Epithelial cell of prostate (primary cell): ENCODE measurements at places on chromosomes 2 and 18.
A peak's percentile ranks its signal among the peaks of the same experiment; 100 is the strongest.

GRCh38 chr2:41033127-41033526, 581.2 kb upstream of the SLC8A1 start:
- no peak for DNase-seq

DNA sequence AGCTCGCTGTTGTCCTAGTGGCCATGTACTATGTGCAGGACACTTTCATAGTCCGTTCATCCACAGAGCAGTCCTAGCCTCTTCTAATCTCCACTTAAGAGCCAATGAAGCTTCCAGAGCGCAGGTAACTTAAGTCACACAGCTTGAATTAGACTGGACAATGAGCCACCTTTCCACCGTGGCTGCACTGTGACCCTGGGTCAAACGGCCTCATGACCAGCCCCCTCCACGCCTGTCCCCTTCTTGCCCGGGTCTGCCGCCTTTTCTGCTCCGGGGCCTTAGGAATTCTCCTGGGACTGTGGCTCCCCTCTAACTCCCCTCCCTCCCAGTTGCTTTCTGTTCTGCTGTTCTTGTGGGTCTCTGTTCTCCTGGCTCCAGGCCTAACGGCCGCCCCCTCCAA, 8.4 kb upstream of the PRKCE start:
- DNase-seq, result no peak

- no peak for DNase-seq
Measured at GRCh38 chr2:65620524-65620923, 188.1 kb upstream of the SPRED2 start.

DNA sequence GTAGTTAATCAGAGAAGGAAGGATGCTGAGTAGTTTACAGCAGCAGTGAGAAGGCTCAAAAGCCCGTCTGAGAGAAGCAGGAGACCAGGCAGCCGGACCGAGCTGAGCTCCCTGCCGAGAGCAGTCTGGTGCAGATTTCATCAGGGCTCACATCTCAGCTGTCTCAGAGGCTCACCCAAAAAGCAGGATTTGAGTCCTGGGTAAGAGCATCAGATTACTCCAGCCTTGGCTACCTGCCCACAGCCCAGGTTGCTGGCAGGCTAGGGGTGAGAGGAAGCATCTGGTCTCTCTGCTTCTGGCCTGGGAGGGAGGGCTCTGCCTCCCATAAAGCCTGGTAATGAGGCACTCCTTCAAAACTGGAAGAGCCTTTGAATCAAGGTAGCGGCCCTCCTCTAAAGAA, 140.5 kb downstream of the ST6GAL2 start:
- DNase-seq, result no peak

GRCh38 chr2:235850289-235850688, 317.9 kb downstream of the GBX2 start:
- no peak for DNase-seq

DNA sequence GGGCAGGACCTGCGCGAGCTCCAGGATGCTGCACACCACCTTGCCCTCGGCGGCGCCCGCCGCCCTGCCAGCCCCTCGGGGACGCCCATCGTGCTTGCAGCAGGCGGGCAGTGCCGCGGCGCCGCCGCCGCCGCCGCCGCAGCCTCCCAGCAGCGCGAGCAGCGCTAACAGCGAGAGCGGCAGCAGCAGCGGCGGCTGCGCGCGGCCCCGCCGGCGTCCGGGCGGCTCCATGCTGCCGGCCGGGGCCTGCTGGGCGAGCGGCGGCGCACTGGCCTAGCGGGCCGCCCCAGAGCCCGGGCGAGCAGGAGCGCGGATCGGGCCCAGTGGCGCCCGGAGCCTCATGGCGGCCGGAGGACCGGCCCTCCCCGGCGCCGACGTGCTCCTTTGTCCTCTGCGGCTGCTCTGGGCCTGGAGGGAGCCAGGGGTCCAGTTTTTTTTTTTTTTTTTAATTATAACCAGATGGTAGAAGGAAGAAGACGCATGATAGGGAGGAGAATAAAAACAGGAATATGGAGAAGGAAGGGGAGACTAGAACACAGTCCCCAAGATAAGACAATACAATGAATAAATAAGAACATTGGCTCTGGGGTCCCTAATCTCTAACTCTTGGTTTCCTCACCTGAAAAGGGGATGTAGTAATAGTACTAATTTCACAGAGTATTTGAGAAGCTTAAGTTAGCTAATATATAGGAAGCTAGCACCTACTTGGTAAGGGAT, 17.1 kb upstream of the ANKRD62 start:
- DNase-seq, result no peak

DNA sequence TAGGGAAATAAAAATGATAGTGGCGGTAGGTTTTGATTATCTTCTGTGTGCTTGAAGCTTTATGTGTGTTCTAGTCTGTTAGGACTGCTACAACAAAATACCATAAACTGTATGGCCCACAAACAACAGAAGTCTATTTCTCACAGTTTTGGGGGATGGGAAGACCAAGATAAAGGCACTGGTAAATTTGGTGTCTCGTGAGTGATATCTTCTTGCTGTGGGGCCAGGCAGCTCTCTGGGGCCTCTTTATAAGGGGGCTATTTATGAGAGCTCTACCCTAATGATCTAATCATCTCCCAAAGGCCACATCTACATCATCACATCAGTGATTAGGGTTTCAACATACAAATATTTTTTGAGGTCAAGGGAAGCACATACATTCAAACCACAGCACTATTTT, 86.8 kb upstream of the SPHKAP start:
- no peak for DNase-seq

- no peak for DNase-seq
Measured at GRCh38 chr18:43866696-43867095, 589.4 kb upstream of the SYT4 start.

- no peak for DNase-seq
Measured at GRCh38 chr2:234611209-234611608, 114.3 kb upstream of the ARL4C start.

GRCh38 chr2:239194731-239195317, 206.0 kb downstream of the HDAC4 start:
- DNase-seq, result no peak

GRCh38 chr2:214322662-214323061, 88.2 kb upstream of the VWC2L start:
- no peak for DNase-seq

DNA sequence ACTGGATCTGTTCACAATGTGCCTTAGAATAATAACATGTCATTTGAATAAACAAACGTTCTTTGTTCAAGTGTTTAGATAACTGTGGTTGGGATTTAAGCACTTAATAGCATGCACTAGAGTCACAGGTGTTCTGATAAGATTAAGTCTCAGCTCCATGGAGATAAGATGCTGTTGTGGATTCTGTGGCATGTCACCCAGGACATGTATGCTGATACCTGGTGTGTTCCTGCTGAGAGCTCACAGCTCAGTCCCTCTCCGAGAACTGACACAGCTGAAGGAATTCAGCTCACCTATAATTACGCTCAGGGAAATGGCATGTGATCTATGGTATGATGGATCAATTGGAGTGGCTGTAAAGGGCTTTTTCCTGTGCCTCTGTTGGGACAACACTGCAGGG, 75.4 kb upstream of the ST6GAL2 start:
- no peak for DNase-seq

DNA sequence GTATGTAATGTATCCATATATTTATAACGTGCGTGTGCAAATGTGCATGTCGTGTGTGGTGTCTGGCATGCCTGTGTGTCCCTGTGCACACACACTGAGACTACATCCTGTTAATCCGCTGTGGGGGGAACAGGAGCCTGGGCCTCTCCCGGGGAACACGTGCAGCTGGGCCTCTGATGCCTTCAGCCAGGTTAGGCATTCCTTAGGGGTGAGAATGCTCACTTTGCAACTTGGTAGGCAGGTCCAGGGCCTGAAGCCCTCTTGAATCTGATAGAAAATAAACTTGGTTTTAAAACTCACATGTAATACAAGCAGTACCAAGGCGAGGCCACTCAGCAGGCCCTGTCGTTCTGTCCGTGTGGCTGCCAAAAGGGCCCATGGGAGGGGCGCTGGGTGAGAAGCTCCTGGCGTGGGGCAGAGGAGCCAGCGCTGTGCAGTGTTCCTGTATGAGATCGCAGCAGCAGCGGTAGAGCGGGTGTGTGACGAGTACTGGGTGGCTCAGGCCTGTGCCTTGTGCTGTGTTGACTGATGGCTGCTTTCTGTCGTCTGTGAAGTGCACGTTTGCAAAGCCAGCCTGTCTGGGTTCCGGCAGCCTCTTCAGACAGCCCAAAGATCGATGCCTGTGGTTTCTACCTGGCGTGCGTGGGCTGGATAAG, 16.2 kb downstream of the SALL3 start:
- no peak for DNase-seq

GRCh38 chr2:191314697-191315364, 69.6 kb downstream of the MYO1B start:
- no peak for DNase-seq

- DNase-seq, result no peak
Measured at GRCh38 chr2:226802573-226802972, 3.0 kb upstream of the IRS1 start.

GRCh38 chr2:39024833-39025232, 96.0 kb downstream of the SOS1 start:
- peak; percentile 68 for DNase-seq

DNA sequence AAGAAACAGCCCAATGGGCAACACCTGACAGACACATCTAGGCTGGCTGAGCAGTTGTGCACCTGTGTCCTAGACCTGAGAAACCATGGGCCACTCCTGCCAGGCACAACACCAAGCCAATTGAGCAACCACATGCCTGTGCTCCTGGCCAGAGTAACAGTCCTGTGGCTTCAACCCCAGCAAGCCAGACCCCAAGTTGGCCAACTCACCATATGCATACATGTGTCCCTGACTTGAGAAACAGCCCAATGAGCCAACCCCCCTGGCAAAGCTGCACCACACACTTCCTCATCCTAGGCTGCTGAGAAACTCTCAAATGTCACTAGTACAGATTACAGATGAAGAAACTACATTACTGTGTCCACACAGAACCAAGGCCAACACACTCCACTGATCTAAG, 36.6 kb downstream of the USP34 start:
- DNase-seq, result no peak

DNA sequence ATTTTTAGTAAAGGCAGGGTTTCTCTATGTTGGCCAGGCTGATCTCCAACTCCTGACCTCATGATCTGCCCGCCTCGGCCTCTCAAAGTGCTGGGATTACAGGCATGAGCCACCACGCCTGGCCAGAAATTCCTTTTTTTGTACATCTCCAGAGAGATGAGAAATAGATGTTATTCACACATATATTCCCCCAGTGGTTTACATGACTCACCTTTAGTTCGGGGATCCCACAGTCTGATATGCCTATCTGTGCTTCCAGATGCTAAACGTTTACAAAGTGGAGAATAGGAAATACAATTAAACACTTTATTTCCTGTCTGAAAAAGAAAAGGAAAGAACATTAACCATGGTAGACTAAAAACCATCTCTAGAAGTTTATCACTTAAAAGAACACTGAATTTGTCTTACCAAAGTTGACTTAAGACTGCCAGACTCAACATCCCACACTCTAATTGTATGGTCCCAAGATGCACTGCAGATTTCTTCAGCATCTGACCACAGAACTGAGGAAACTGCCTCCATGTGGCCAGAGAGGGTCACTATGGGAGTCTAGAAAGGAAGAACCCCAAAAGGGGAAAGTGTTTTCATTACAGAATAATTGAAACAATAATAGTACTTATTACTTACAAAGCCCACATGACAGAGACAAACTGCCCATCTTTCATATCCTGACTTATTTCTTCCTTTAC, 12.6 kb upstream of the ICA1L start:
- no peak for DNase-seq

DNA sequence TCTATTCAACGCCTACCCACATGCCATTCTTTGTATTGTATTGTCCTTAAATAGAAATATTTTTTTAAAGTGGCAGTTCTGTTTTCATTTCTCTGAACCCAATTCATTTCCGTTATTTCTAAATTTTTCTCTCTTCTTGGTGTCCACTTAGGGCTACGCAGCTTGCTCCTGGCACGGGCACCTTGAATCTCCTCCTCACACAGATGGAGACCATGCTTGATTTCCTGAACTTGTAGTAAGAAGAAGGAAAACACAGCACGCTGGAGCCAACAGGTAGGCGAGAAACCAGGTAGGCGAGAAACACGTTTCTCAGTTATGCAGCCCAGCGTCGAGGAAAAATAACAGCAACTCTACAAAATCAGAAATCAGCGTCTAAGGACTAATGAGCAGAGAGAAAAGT, 428.9 kb downstream of the STK39 start:
- no peak for DNase-seq

- DNase-seq, result no peak
Measured at GRCh38 chr2:212979799-212980198, 171.6 kb downstream of the IKZF2 start.

- no peak for DNase-seq
Measured at GRCh38 chr2:131093696-131094462, 619 bp upstream of the FAM168B start.

DNA sequence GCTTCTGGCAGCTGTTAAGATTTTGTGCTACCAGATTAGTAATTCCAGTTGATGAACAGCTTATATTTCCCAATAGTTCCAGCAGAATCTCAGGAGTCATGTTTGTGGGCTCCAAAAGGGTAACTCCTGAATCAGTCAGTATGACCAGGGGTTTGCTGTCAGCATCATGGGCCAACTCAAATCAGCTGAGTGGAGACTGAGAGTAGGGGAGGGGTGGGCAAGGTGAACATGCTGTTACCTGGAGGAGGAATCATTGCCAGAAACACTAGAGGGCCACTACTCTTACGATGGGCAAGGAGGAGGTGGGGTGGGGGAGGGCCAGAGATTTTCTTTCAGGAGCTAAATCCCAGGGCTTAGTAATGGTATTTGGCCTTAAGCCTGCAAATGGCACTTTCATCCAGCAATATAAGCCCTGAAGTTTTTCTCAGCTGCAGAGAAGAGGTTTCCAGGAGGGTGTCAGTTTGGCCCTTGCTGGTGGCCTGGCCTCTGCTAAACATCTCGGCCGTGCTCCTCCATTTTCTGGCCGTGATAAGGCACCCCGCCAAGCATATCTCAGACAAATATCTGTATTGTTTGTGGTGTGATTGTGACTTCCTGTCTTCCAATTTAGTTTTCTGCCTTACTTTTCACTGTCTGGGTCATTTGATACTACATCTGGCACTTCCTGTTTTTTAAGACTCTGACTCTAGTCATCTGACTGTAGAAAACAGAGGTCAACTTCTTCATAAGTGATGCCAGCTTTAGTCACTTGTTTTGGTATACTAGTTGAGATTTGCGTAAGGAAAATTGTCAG, 120.5 kb upstream of the CXCR4 start:
- peak; percentile 26 for DNase-seq

- peak; percentile 39 for DNase-seq
Measured at GRCh38 chr2:96977631-96978195, 8.7 kb downstream of the FAM178B start.

DNA sequence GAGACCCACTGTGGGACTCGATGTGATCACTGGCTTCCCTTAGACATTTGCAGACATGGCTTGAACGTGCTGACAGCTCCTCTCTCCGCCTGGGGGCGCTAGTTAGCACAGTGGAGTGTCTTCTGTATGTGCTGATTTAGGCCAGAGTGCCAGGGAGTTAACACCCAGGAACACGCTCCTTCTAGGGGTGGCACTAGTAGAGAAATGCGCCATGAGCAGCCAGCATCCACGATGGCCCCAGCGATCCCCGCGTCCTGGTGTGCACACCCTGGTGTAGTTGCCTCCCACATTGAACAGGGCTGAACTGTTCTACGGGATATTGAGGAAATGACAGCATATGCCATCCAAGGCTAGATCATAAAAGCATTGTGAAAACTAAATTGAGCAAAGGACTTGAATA, 11.4 kb upstream of the NMUR1 start:
- DNase-seq, result no peak

- no peak for DNase-seq
Measured at GRCh38 chr2:203909974-203910373, 26.6 kb upstream of the ICOS start.
